ENCODE measurements at places on chromosomes 7 and 10.

DNA sequence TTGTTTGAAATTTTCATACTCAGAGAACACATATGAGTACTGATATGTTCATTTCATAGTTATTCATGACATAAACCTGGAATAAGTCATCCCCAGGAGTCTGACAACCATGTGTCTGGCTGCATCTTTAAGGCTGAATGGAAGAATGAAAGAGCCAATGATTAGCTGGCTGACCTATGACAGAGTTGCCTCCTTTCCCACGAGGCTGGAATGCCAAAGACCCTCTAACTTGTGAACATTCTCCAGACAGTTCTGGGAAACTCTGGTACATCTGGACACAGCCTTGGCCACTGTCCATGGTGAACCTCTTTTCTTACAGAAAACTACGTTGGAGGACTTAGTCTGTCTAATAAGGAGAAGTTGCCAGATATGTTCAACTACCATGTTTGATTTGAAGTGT, 380.8 kb upstream of the MKI67 start:
- DNase-seq, result no peak

GRCh38 chr7:47404010-47404409, 177.9 kb downstream of the TNS3 start:
- DNase-seq, result peak; percentile 40

DNA sequence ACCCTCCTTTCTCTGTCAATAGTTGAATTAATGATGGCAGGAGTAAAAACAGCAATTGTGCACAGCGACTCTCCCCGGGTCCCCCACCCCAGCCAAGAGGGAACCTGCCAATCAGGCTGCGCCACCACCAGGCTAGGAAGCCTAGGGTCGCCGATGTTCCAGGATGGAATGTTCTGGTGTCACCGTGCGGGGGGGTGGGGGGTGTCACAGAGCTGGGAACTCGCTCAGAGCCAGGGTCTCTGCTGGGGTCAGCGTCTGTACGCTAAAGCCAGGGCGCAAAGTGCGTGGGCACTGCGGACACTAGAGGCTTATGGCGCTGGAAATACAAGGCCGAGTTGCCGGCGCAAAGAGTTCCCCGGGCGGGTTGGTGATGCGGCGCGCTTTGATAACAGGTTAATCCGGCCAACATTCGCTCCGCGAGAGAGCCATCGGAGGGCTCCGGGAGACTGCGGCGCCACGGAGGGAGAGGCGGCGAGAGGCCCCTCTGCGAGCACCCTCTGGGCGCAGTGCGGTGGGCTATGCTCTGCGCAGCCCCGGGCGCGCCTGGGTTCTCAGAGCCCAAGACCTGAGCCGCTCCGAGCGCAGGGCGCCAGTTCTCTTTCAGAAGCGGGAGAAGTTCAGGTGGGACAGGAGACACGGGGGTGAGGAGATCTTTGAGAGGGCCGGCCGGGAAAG, 192.3 kb downstream of the EMX2 start:
- DNase-seq, result no peak

DNA sequence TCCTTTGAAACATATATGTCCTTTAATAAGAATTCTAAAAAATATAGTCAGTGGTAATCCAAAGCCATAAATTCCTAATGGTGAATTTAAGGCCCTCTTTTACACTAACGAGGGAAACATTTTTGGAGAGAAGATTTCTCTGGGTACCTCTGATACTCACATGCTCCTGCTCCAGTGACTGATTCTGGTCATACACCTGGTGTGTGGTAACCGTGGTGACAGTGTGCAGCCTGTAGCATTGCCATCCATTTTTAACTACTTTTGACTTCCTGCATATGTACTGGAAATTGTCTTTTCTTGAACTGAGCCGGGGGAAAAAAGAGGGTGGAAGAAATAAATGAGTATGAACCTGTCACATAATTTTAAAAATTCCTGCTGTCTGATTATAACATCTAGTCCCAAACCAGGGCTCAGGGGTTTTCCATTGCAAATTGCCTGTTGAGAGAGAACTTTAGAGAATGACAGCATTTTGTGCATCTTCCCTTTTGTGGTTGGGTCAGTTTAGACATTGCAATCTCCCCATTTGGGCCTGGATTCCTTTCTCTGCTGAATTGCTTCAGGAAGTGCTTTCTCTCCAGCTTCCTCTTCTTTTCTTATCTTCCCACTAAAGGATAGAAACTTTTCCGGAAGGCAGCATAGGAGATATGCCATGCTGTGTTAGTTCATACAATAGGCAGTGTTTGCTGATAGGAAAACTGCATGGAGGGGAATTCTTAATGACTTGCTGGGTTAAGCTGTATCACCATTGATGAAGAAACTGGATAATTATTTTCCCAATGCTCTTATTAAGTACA, 125.5 kb downstream of the GRM3 start:
- no peak for DNase-seq

- DNase-seq, result no peak
Measured at GRCh38 chr7:41315764-41316163, 387.1 kb downstream of the INHBA start.

DNA sequence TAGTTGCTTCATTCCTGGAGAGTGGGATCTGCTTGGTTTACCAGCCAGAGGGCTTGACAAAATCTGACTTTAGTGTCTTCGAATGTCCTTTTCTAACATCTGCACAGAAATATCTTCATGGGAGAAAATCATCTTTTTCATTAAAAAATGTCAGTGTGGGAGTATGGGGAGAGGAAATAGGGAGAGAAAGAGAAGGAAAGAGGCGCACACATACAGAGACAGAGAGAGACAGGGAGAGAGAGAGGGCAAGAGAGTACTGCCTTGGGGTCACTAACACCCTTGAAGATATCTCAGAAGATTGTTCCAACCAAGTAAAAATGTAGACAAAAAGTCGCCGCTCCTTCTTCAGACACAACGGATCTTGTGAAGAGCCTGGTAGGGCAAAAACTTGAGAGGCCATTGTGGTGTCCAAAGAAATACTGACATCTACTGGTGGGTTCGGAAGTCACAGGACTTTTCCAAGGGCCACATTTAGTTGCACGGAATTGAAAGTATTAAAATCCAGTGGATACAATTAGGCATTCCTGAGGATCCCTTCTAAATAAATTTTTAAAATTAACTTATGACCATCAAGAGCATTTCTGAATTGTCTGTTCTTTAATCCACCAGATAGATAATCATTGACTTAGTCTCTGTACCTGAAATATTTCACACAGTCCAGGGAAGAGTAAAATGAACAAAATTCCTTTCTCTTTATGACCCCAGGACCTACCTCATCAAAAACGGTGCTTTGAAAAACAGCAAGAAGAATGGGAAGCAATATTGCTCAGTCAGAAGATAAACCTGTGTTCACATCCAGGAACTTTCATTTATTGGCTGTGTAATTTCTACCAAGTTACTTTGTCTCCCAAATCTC, 29.7 kb downstream of the VIM start:
- DNase-seq, result peak; percentile 59

- no peak for DNase-seq
Measured at GRCh38 chr10:126351021-126351420, 37.3 kb downstream of the ADAM12 start.

DNA sequence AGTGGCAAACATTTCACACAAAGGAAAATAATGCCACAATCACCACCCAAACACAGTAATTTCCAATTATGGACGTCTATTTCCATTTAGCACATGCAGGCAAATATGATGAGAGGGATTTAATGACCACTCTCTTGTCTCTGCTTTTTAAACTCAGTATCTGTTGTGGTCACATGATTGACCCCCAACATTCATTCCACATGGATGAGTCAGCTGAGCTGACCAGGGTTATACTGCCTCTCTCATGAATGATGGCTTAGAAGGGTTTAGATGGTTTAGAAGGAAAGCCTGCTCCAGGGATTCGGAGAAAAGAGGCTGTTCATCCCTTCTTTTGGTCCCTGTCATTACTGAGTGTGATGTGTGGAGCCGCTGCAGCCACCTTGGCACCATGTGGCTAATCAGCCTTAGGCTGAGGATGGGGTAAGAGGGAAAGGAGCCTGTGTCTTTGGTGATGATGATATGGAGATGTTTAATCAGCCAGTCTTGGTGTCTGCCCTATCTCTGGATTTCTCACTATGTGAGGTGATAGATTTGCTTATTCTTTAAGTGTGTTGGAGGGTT, 38.2 kb upstream of the JAKMIP3 start:
- DNase-seq, result no peak

DNA sequence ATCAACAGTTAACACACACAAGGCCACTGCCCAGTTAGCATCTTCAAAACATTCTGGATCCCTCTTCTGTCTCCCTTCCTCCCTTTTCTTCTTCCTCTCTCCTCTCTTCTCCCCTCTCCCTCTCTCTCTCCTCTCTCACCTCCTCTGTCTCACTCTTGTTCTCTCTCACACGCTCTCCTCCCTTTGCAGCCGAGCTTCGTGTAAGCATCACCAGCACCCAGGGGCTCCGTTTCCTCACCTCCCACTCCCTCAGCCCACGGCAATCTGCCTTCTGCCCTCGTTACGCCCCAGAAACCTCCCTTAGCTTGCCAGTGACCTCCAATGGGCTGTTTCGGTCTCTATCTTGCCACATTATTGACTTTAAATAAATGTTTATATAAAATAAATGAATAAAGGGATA, 147.4 kb downstream of the TEX36 start:
- DNase-seq, result no peak

- DNase-seq, result no peak
Measured at GRCh38 chr7:1901431-1902210, 231.5 kb downstream of the ELFN1 start.

DNA sequence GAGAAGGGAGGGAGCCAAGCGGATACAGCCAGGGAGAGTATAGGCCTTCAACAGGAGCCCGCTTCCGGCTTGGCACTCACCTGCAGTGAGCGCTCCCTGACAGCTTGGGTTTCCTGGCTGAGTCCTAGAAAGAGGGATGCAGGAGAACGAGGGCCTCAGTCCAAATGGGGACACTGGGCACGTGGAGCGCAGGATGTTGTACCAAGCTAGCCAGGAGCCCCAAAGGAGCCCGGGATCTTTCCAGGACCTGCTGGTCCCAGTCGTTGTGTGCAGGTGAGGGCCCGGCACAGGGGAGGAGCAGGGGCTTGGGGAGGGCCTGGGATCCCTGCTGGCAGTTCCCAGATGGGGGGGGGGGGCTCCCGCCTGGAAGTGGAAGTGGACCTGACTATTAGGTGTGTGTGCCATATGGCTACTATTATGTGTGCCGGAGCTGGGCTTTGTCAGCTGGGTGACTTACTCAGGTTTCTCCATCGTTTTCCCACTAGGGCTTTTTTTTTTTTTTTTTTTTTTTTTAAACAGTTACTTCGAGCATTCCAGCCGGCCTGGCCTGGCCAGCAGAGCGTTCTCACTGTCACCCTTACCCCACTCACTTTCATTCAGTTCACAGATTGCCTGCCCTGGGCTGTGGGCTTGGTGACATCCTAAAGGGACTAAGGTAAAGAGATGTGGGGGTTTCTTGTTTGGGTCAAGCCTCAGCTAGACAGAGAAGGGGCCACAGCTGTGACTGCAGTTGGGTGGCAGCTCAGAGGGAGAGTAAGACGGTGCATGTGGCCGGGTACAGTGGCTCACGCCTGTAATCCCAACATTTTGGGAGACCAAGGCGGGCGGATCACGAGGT, 3.8 kb downstream of the AGAP3 start:
- DNase-seq, result no peak

- DNase-seq, result peak; percentile 44
Measured at GRCh38 chr7:135976312-135977006, 700 bp downstream of the MTPN start.

DNA sequence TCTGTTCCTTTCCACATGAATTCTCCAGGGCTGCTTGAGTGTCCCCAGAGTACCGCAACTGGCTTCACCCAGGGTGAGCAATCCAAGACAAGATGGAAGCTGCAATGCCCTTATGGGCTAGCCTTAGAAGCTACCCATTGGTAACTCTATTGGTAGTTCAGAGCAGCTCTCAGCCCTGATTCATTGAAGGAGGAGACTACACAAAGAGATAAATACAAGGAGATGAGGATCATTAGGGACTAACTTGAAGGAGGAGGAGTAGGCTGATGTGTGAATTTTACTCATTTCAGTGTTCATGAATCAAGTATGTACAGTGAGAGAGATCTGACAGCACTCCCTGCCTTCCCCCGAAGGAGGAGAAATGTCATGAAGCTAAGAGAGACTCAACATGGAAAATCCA, 124.0 kb downstream of the REEP3 start:
- DNase-seq, result no peak

DNA sequence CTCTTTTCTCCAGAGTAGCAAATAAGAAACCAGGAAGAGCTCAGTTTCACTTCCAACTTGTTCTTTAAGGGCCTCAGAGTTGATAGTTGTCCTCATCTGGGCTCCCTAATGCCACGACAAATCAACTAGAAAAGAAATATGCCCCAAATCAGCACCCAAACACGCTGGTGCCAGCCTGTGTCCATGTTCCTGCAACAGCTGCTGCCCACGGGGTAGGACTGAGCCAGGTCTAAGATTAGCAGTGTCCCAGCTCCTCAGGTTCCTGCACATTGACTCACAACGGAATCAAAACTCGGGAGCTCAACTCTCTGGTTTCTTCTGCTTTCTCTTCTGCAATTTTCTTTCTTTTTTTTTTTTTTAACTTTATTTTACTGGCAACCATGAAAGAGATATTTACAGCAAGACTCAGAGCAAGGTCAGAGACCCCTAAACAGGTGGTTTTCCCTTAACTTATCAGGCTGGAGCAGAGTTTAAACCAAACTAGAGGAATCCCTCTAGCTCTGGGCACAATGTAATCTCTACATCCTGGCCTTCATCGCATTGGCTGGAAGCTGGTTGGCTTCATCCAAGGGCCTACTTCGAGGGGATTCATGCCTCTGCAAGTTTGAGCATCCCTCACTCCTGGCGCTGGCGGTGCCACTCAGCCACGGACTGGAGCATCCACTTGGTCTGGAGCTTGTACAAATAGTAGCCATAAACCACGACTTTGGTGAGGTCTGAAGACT, 126.1 kb downstream of the PFKFB3 start:
- DNase-seq, result no peak
